ENCODE measurements at places on chromosomes 3 and 15.
A peak's percentile ranks its signal among the peaks of the same experiment; 100 is the strongest.

- DNase-seq, result no peak
Measured at GRCh38 chr3:73437828-73438227, 186.9 kb downstream of the PDZRN3 start.

DNA sequence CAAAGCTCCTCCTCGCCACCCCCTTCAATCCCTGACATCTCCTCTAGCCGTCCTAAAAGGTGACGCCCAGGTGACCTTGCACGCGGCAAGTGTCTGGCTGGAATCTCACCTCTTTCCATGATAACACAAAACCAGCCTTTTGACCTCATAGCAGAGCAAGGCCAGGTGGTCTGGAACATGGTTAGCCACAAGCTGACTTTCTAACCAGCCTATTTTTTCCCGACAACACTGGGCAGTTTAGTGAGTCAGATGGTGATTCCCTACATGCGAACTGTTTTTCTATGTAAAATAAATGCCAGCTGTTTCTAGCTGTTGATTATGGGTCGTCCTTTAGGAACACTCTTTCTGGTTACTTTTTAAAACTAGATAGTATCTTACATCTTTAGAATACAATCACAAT, 243.0 kb downstream of the CD47 start:
- DNase-seq, result no peak

DNA sequence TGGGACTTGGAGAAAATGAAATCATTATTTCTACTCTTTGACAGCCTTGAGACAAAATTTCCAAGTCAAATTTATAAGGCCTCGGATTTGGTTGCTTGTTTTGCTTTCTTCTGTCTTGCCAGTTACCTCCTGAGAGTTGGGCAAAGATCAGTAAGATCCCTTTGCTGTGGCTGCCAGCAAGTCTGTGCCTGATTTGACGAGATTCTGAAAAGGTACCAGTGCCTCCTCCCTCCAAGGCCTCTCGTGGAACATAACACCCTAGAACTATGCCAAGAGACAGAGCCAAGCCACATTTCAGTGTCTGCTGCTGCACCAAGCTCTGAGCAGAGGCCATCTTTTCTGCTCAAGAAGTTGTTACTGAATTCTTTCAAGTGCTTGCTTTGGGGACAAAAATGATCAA, 61.0 kb downstream of the GTPBP8 start:
- no peak for DNase-seq

DNA sequence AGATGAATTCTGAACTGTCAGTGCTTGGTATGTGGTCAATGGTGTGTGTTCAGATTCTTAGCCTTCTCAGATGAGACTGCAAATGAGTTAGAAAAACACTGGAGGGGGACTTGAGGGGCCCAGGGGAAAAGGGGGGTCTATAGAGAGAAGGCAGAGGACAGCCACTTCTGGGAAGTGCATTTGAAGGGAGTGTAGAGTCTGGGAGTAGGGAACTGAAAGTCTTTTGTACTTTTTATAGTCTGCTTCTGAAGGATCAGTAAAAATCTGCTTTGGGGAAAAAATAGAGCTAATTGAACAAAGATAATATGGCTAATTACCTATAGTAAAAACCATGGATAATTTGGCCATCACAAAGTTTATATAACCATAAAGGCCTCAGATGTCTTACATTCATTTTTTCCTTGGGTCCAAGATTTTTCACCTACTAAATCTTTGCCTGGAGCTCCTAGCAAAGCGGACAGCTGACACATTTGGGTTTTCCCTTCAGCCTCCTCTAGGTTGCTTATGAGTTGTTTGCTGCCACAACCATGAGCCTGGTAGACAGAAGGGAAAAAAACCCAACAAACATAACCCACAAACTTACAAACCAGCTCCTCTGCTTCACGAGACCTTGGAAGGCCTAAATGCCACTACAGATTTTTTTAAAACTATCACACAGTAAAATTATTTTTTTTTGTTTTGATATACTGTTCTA, 48.8 kb downstream of the CD86 start:
- no peak for DNase-seq

- DNase-seq, result no peak
Measured at GRCh38 chr15:67803996-67804843, 21.1 kb upstream of the SKOR1 start.

GRCh38 chr3:107870096-107870495, 220.7 kb downstream of the CD47 start:
- no peak for DNase-seq

- no peak for DNase-seq
Measured at GRCh38 chr3:135034291-135034768, 239.3 kb downstream of the EPHB1 start.

DNA sequence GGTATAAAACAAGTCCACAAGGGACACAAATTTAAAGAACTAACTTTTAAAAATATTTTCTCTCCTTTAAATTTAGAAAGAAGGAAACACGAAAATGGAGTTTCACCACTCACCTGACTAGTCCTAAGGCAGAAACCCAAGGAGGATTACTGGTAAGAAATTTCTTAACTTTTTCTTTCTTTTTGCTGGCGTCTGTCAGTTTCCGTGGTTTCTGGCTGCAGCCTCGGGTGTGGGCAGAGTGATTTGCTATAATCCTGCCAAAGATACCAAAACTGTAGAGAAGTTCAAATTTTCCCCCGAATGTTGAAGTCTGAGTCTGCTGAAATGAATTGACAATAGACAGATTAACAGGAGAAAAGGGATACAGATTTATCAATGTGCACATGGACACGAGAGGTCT, 843.6 kb upstream of the ALCAM start:
- DNase-seq, result no peak

GRCh38 chr3:168817177-168817576, 721.5 kb upstream of the GOLIM4 start:
- no peak for DNase-seq

DNA sequence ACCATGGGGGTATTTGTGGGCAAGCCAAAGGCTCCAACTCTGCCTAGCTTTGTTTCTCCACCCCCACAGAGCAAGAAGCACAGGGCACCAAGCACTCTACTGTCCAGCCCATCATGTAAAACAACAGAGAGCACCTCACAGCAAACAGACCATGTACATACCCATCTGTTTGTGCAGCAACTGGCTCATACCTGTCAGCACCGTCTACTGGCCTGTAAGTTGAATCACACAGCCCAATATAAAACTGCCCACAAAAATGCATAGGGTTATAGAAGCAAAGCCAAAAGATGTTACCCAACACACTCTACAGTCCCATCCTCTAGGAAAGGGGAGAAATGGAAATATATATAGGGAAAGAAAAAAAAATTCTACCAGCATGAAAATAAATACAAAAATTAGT, 139.7 kb upstream of the CPNE4 start:
- DNase-seq, result peak; percentile 36

- no peak for DNase-seq
Measured at GRCh38 chr15:50077176-50077575, 41.9 kb downstream of the ATP8B4 start.

DNA sequence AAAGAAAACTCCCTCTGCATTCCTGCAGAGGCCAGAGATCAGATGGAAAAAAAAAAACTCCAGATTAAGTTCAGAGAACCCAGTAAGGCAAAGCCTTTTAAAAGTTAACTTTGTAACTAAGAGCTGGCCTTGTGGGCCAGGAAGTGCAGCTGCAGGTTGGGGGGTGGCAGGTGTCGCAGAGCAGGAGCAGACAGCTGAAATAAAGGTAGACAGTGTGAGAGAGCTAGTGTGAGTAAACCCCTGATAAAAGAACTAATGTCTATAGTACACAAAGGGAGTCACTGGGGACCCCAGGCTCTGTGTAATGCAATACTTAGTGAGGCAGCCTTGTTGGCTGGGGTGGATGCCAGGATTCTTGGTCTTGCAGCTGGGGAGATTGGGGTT, 42.1 kb downstream of the PPCDC start:
- no peak for DNase-seq

GRCh38 chr3:156664011-156664830, 10.2 kb upstream of the TIPARP start:
- no peak for DNase-seq

- no peak for DNase-seq
Measured at GRCh38 chr15:92343924-92344643, 49.6 kb upstream of the ST8SIA2 start.

GRCh38 chr15:87901008-87901407, 355.5 kb downstream of the NTRK3 start:
- no peak for DNase-seq

GRCh38 chr15:74788683-74789151, 6.8 kb downstream of the CSK start:
- no peak for DNase-seq

DNA sequence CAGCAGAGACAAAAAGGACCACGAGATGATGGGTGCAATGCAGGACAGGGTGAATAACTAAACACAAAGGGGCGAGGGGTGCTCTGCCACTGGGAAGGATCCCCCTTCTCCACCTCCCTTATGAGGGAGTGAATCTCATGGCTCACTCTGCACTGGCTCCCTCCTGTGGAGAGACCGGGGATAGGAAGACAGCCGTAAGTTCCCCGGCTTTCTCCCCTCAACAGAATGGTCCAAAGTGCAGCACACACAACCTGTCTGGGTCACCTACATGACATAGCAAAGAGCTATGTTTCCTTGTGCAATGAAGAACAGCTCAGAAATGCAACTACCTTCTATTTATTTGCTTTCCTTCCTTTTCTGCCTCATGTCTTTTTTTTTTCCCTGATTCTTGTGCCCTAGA, 7.8 kb upstream of the ACSBG1 start:
- DNase-seq, result peak; percentile 6

GRCh38 chr3:145911016-145911415, 250.0 kb downstream of the PLOD2 start:
- peak; percentile 19 for DNase-seq

- no peak for DNase-seq
Measured at GRCh38 chr15:68057034-68057433, 2.9 kb downstream of the PIAS1 start.

DNA sequence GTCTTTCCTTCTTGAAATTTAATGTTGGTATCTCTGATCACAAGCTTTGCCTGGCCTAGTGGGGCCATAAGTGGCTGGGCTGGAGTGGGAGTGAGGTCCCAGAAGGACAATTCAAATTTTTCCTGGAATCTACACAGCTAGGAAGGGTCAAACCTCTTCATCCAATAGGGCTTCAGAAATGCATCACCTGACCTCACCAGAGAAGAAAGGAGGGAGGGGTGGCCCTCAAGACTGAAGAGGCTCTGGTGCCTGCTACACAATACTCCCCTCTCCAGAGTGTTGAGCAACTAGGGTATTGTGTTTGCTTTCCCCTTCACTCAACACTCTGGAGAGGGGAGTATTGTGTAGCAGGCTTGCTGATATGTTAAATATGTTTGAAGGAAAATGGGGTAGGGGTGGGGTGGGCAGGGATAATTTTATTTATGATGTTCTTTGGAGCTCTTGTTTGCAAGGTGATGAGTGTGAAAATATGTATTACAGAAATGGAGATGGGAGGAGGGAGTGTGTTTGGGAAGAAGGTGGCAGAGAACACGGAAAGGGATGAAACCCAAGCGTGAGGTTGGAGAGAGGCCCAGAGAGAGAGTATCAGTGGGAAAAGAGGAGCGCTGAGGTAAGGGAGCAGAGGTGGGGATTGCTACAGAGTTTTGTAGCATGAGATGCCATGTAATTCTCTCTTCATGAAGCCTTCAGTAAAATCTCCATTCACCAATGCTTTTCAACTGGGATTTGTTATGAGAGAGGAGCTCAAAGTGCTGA, 5.7 kb upstream of the KLHL24 start:
- DNase-seq, result no peak

DNA sequence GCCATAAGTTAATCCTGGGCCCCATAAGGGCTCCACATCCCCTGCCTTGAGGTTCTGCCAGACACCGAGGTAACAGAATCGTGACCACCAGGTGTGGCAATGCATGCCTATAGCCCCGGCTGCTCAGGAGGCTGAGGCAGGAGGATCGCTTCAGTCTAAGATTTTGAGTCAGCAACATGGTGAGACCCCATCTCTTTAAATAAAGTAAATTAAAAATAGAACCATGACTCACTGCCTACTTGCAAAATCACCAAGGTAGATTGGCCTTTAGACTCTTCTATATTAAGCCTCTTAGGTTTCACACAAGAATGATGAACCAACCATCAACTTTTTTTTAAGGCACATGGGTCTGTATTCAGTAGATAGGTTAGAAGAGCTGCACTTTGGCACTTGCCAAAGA, 9.7 kb downstream of the WDR5B start:
- DNase-seq, result no peak

DNA sequence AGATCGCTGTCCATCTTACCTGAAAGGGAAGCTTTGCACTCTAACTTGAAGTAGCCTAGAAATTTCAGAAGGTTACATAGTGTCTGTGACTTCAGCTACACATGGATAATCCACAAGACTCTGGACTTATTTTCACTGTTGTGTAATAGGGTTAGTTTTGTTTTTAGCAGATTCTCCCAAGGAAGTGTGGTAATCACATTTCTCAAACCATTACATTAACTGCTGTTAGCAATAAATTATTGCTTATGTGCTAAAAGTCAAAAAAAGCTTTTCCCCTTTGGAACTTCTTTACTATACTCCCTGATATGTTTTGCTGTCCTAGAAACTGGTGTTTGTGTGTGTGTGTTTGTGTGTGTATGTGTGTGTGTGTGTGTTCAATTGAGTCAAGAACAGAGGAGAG, 351.8 kb upstream of the TPRG1 start:
- peak; percentile 45 for DNase-seq
